ENCODE measurements at places on chromosomes 11 and 22.

GRCh38 chr11:110833033-110833484, 120.8 kb upstream of the ARHGAP20 start:
- peak; percentile 35 for DNase-seq

DNA sequence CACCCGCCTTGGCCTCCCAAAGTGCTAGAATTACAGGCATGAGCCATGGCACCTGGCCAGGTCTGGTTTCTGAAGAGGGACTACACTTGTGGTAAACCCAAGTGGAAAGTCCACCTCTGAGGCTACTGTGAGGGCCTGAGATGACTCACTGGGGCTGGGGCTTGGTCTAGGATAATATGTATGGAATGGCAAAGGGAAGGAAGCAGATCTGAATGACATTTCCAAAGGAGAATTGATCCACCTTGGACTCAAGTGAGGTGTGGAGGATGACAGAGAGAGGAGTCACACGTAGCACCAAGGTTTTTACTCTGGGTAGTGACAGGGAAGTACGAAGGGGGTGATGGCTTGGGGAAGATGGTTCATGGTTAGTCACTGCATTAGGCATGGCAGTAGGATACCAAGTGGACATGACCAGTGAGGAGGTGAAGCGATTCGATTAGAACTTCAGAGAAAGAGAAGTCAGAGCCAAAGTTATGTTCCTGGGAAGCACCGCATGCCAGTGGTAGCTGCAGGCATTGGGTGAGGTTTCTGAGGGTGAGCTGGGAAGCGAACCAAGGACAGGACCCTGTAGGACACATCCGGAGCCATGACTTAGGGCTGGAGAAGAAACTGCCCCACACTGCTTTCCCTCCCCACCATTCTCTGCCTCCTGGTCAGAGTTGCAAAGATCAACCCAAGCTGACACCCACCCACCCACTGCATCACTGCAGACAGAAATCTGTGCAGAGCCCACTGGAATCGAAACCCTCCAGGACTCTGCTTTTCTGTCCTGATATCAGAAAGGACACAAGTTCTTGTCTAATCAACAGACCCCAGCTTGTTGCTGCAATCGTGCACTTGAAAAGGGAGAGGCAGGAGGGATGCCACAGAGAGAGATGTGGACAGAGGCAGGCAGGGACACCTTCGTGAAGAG, 13.0 kb upstream of the BCL9L start:
- DNase-seq, result peak; percentile 84

DNA sequence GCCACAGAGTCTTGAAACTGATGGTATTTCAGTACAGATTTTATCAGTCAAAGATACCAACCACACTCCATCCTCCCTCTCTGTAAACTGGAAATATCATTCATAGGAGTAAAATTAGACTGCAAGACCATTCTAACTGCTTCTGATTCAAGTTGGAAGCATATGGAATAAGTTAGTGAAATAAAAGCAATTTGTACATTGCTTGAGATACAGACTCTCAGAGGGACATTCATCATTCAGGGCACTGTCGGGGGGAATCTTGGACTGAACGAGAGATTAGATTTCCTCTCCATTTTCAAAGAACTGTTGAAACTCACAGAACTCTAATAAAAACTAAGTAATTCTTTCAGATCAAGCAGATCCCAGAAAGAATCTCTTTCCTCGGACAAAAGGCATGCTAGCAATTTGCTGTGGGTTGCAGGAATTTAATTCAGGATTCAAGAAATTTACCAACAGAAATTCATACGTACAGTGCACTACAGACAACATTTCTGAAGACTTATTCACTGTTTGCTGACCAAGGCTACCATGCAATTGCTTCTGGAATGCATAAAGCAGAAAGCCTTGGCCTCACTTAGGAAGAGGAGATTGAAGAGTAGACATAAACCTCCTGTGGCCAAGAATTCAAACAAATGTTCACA, 34.1 kb downstream of the PAMR1 start:
- DNase-seq, result peak; percentile 96

GRCh38 chr11:111097191-111097590, 148.3 kb upstream of the POU2AF2 start:
- DNase-seq, result peak; percentile 69

- DNase-seq, result peak; percentile 74
Measured at GRCh38 chr11:63837027-63837688, 1.8 kb upstream of the MARK2 start.

- DNase-seq, result peak; percentile 86
Measured at GRCh38 chr11:109247071-109247470, 174.9 kb upstream of the C11orf87 start.

Data from fibroblast of skin of back (primary cell).